ENCODE measurements at places on chromosomes 6 and 20.

DNA sequence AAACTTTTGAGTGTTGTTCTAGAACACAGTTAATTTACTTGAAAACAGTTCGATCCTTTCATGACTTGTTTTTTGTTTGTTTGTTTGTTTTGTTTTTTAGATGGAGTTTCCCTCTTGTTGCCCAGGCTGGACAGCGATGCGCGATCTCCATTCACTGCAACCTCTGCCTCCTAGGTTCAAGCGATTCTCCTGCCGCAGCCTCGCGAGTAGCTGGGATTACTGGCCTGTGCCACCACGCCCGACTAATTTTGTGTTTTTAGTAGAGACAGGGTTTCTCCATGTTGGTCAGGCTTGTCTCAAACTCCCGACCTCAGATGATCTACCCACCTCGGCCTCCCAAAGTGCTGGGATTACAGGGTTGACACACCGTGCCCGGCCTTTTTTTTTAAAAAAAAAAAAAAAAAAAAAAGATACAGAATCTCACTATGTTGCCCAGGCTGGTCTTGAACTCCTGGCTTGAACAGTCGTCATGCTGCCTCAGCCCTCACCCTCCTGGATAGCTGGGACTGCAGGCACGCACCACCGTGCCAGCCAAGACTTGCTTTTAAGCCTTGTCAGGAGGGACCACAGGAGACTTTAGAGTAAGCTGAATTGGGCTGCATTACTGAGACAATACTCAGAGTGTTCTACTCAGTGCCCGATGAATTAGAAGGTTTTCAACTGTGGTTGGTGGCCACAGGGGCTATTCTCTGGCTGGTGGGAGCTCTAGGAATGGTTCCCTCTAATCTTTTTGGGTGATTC is 76.7 kb upstream of the SLC22A16 start:
- DNase-seq, result no peak

- no peak for DNase-seq
Measured at GRCh38 chr6:14406614-14407331, 289.2 kb downstream of the CD83 start.

- no peak for DNase-seq
Measured at GRCh38 chr20:62598761-62599194, 43.5 kb upstream of the SLCO4A1 start.

DNA sequence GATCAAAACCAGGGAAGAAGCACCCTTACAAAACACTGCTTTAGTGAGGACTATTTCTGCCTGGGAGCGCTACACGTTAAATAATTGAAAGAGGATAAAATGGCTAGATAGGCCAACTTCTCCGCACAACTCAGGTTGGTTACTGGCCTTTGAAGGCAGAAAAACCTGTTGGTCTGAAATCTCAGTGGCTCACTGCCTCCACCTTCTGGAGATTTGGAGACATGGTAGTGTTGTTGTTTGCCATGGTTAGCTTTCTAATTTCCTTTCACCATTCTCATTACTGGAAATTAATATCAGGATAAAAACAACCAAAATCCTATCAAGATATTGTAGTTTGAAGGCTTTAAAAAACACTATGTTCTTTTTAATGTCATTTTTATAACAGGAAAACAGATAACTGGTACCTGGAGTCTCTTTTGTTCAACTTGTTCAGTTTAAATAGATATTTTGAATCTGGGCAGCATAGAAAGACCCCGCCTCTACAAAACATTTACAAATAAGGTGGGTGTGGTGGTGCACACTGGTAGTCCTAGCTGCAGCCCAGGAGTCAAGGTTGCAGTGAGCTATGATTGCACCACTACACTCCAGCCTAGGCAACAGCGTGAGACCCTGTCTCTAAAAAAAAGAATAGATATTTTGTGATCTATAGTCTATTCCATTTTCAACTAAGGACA is 27.5 kb upstream of the BCLAF1 start:
- DNase-seq, result peak; percentile 21

DNA sequence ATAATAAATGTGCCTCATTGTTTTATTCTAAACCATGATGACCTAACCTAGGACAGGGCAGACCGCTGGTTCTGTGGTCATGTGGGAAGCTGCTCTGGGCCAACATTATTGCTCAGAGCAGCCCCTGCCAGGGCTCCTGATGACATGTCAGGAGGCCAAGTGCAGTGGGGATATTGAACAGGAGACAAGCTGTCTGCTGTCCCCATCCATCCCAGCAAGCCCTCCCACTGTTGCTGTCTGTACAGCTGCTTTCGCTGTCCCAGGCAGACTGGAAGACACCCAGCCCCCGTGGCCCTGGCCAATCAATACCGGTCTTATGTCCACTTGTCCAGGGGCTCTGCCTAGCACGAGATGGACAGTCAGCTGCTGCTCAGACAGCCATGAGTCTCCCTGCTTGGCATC is 43.2 kb upstream of the FNDC1 start:
- DNase-seq, result no peak

DNA sequence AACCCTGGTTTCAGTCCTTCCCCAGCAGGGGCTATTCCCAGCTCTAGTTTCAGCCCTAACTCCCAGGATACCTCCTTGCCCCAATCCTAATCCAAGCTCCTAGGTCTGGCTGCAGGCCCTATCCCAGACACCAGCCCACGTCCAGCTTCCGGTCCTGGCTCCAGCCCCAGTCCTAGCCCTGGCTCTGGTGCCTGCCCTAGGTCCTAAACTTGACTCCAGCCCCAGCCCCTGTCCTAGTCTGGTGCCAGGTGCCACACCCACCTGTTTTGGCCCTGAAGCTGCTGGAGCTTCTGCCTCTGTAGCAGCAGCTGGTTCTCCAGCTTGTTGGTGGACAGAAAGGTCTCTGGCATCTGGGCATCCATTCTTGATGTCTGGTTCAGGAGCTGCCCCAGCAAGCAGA is 28.1 kb downstream of the ANGPT4 start:
- DNase-seq, result no peak

GRCh38 chr20:39630215-39630908 is 668.2 kb downstream of the DHX35 start:
- no peak for DNase-seq

- no peak for DNase-seq
Measured at GRCh38 chr6:127279815-127280214, 13.2 kb downstream of the RNF146 start.

DNA sequence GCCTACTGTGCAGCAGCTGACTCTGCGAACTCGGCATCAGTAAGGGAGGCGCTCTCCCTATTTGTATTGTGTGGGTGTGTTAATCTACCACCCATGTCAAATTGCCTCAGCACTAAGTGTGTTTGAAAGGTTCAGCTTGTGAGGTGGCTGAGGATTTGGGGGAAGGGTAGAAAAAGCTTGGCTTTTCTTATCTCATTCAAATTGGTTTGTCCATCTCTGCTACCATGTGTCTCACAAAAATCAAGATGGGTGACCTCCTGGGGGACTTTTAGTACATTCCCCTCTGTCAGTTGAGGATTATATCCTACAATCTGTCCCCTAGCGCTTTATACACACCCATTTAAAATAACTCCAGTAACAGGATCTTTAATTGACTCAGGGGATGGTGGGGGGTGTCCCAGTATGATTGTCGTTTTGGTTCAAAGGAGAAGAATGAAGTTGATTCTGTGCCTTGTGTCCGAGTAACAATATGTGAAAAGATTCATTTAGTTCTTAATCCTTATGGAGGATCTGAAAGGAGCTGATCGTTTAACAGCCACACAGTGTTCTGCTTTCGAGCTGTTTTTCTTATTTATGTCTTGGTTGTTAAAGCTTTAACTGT is 609.6 kb downstream of the PKHD1 start:
- no peak for DNase-seq

DNA sequence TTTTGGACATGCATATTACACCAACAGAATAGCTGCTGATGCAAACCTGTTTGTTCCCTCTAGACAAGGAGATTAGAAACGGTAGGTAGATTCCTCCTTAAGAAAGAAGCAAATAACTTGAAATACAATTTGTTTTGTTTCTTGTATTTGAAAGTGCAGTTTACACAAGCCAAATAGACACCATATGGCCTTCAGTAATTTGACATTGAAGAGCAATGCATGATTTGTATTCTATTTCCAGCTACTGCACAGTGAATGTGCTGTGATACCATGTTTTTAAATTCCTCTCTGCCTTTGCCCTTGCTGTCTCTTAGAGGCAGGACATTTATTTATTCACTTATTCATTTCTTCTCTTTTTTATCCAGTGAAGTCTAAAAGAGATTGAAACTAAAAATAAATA is 31.9 kb upstream of the ANKEF1 start:
- no peak for DNase-seq

DNA sequence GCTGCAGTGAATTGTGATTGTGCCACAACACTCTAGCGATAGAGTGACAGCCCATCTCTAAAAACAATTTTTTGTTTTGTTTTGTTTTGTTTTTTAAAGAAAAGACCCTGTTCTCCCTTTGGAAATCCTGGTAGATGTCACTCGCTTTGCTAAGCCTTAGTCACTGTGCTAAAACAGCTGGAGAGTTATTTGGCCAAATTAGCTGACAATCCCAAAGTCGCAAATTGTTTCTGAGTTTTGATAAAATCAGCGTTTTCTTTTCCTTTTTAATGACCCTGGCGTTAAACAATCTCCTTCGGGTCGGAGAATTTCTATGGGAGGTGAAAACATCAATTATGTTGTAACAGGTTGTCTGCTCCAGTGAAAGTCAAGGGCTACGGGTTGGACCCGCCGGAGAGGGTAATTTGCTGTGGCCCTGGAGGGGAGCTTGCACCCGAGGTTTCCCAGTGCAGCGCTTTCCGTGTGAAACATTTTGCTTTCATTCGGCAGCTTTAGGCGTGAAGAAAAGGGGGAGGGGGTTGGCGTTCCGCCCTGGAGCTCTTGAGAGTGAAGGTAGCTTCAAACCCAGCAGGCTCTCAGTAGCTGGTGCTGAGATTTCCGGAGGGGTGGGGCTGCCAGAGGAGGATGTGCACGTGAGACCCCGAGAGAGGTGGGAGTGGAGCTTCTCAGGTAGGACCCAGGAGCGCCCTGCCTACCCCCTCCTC is 296.6 kb downstream of the PHACTR1 start:
- DNase-seq, result no peak

- no peak for DNase-seq
Measured at GRCh38 chr20:57270204-57270984, 4.0 kb upstream of the BMP7 start.

GRCh38 chr6:71929047-71929446 is 42.7 kb downstream of the RIMS1 start:
- no peak for DNase-seq

- DNase-seq, result peak; percentile 25
Measured at GRCh38 chr6:138007014-138007472, 100.2 kb downstream of the PERP start.

GRCh38 chr20:846894-847278 is 13.4 kb downstream of the FAM110A start:
- peak; percentile 61 for DNase-seq

GRCh38 chr6:14379568-14379967 is 262.0 kb downstream of the CD83 start:
- DNase-seq, result no peak

DNA sequence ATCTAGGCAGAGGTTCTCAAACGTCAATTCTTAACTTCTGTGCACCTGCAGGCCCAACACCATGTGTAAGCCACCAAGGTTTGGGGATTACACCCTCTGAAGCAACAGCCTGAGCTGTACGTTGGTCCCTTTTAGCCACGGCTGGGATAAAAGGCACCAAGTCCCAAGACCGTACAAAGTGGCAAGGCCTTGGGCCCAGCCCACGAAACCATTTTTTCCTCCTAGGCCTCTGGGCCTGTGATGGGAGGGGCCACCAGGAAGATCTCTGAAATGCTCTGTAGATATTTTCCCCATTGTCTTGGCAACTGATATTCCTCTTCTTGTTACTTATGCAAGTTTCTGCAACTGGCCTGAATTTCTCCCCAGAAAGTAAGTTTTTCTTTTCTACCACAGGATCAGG is 4.5 kb upstream of the FAM184A start:
- DNase-seq, result no peak

DNA sequence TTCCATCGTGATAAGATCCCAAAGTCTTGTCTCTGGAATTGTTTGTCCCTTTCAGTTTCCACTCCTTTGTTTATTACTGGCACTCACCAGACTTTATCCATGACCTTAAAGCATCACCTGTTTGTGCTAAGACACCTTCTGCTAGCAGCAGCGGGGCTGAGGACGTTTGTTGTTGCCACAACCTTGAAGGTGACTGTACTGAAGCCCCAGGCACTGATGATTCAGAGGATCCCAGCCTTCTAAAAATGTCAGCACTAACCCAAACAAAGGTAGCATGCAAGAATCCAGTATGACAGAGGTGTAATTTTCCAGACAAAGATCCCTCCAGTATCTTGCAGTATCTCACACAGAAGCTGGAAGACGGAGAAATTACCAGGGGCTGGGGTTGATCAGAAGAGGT is 28.9 kb upstream of the SMIM8 start:
- no peak for DNase-seq

DNA sequence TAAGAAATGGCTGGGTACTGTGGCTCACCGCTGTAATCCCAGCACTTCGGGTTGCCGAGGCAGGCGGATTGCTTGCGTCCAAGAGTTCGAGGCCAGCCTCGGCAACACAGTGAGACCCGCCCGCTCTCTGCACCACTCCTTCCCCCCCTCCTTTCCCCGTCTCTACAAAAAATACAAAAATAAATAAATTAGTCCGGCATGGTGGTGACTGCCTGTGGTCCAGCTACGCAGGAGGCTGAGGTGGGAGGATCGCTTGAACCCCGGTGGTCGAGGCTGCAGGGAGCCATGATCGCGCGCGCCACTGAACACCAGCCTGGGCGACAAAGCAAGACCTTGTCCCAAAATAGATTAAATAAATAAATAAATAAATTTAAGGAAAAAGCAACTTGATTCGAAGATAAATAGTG is 448 bp upstream of the RNF114 start:
- no peak for DNase-seq

DNA sequence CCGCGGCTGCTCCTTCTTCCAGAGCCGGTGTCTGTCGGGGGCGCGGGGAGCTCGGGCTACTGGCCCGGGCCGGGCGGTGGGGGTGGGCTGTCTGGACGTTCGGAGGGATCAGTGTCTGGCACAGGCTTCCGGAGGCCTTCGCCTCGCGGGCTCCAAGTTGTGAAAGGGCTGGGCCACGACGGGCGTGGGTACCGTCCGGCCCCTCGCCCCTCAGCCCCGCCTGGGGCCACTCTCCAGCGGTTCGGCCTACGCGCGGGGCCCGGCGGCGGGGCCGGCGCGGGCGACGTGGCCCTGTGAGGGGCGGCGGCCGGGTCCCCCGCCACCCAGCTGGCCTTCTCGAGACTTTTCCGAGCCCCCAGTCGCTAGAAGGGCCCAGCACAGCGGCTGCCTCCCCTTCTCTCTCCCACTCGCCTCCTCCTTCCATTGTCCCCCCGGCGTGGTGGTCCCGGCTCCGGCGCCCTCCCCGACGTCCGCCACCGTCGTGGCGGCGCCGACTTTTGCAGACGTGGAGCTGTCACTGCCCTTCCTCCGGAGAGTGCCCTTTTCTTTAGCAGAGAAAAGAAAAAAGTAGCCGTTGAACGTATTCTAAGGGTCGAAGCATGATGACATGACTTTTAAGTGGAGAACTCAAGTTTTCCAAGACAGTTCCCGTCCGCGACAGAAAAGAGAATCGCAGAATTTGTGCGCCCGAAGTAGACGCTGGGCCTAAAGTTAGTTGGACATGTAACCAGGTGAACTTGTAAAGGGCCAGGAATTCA is 571 bp downstream of the ITCH start:
- peak; percentile 50 for DNase-seq

- DNase-seq, result no peak
Measured at GRCh38 chr6:11731423-11731822, 47.2 kb downstream of the ADTRP start.
